ENCODE measurements at places on chromosomes 16 and 17.

DNA sequence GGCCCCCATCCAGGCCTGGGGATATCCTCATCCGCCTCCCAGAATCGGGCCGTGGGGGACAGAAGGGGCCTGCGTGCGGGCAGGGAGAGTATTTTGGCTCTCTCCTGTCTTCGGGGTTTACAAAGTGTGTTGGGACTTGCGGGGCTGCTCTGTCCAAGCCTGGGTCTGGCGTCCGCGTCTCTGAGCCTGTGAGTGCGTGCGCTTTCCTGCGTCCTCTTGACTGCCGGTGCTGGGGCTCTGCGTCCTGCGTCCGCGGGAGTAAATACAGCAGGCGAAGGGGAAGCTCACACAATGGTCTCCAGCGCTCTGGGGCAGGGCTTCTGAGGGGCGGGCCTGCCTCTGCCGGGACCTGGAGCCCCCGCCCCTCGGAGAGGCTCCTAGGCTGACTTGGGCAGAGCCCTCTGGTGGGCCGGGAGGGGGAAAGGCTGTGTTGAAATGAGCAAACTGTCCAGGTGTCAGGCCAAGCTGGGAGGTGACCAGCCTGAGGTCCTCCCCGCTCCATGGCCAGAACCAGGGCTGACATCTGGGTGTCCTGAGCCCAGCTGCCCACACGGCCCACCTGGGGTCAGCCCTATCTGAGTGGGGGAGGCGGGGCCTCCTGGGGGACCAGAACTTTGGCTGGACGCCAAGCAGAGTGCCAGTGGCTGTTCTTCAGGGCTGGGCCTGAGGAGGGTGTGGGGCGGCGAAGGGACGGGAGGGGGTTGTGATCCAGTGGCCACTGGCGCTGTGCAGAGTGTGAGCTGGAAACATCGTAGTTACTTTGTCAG, 233.6 kb downstream of the SEC14L1 start:
- DNase-seq = peak; percentile 88

DNA sequence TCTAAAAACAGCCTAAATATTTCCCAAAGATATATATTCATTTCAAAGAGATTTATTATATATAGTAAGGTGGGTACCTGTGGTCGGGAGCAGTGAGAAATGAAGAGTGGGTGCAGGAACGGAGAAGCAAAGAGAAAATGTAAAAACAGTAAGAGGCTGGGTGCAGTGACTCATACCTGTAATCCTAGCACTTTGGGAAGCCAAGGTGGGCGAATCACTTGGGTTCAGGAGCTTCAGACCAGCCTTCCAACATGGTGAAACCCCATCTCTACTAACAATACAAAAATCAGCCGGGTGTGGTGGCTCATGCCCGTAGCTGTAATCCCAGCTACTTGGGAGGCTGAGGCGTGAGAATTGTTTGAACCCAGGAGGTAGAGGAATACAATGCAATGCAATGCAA, 257.1 kb downstream of the BCAS3 start:
- no peak for DNase-seq

DNA sequence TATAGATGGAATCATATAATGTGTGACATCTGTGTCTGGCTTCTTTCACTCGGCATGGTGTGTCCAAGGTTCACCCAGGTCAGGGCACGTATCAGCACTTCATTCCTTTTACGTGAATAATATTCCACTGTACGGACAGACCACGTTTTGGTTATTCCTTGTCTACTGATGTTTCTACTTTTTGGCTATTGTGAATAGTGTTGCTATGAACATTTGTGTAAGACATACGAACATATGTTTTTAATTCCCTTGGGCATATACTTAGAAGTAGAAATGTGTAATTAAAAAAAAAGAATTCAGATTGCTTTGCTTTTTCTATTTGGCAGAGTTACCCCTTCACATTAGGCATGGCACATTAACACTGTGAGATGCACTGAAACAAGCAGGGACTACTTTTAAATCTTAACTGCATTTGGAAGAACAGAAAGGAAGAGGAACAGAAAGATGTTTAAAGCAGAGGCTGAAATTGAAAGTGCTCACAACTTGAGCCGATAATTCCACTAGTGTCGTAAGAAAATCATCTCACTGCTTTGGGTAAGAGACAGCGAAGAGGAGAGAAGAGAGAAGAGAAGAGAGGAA, 105.3 kb downstream of the VPS53 start:
- DNase-seq = no peak

- no peak for DNase-seq
These were observed 12.8 kb upstream of the CES3 start for GRCh38 chr16:66948134-66948836.

GRCh38 chr17:6352016-6352415, 82.9 kb downstream of the AIPL1 start:
- no peak for DNase-seq

Data from renal pelvis (tissue), 12 donors.